ENCODE measurements at places on chromosomes 5 and 9.

DNA sequence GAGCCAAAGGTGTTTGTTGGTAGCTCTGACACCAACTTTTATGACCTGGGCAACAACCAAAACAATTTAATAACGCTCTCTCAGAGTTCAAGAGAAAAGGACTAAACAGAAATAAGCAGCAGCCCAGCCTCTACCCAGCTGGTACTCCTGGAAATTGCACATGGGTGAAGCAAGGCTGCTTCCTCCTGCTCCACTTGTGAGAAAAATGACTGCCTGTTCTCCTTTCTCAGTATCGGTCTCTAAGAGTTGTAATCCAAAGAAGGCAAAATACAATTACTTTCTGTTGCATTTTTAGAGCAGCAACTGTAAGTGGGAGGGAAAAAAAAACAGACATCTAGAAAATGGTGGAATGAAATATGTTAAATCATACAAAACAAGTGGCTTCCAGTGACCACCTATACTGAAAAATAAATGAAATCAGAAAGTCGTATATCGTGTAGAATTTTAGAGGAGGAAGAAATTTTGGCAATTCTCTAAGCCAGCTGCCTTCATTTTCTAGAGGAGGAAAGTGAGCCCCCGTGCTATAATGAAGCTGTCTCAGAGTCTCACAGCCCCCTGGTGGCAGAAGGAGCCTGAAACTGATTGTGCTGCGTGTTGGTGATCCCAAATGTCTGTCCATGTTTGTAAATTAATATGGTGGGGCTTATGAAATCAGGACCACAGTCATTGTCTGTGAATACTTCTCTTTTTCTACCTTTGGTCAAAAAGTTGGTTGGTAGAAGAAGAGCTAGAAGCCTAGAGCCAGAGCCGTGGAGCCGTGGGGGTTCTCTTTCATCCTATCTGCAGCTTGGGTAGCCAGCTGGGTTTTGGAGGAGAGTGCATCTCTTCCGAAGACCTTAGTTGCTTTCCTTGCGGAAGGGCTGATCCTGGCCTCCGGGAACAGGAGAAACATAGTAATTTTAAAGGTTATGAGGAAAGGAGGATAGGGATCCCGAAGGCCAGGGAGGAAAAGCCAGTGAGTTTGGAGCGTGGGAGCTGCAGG, 139.9 kb downstream of the PIP5K1B start:
- no peak for DNase-seq

DNA sequence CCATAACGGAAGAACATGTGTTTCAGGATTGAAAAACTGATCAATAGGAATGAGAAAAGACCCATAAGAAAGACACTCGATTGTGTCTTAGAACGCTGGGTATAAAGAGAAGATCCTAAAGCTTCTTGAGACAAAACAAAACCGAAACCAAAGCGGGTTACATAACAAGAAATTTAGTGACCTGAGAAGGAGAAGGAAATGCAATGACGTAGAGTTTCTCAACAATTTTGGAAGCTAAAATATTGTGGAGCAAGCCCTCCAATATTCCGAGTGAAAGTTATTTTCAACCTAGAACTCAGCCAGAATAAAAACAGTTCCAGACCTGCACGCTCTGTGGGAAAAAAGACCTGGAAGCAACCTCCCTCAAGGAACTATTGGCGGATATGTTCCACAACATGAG, 81.9 kb upstream of the FREM1 start:
- no peak for DNase-seq

DNA sequence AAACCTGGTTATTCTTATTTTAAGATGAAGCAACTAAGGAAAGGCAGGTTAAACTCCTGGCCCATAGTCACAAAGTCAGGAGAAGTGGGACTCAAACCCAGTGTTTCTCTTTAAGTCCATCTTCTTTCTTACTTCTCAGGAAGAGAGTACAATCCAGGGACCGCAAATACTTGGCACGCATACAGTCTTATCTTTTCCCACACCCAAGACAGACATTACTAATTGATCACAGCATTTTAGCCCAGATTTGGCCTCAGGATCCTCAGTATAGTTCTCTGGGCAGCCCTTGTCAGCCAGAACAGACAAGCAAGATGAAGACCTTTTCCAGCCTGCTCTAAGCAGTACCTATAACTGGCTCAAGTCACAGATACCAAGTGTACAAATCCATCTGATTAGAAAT, 125.5 kb upstream of the RAI14 start:
- no peak for DNase-seq

DNA sequence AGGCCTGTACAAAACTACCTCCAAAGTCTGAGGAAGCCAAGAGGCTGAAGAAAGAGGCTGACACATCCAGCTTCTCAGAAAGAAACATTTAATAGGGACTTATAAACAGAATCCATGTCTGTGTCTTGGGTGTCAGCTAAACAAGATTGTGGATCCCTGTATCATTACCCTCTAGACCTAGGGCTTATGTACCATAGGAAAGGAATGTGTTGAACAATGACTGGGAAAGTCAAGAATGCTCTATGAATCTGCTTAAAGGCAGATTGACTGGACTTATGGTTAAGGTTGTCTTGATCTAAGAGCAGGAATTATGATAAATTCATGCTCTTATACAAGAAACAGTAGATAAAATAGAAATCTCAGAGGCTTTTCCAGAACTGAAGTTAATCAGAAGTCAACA, 335.7 kb upstream of the RPS23 start:
- DNase-seq = no peak

DNA sequence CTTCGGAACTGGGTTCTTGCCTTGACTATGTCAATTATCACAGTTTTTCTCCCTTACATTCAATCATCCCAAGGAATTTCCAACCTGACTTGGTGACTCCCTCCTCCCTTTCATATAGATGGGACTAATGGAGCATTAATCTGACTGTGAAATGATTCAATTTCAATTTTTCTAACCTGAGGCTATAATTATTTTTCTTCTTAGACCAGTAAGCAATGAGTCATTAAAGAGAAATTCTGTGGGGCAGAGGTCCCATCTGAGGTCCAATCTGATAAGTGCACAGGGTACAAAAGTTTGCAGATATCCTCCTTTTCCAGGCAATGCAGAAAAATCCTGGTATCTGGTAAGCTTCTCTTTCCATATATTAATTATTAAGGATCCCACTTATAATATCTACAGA, 18.9 kb downstream of the PDE4D start:
- no peak for DNase-seq

DNA sequence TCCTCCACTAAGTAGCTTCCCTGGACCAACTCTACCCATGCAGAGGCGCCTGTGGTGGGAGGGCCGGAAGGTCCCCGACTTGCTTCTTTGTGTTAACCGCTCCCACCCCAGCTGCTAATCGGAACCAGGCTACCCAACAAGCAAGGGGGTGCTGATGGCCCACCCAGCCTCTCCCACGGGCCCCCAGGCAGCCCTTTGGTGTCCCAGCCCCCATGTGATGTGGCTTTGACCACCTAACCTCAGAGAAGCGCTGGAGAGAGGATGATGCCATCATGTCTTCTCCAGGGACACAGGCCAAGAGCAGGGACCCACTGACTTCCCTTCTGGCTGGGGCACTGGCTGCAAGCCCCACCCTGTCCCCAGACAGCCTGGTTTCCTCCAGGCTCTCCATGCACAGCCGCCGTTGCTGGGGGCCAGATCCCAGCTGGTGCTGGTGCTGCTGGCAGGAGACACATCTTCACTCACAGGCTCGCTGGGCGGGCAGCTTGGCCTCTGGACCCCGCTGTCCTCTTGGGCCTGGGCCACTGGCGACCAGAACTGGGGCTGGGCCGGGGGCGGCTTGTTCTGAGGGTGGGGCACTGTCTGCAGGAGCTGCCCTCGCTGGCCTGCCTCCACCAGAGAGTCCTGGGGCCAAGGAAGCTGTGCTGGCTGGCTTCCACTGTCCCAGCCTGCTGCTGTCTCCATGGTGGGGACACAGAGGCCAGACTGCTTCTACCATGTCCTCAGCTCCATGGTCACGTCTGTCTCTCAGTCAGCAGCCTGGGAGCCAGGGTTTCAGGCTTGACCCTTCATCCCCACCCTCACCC, 27.8 kb downstream of the LAMC3 start:
- no peak for DNase-seq

DNA sequence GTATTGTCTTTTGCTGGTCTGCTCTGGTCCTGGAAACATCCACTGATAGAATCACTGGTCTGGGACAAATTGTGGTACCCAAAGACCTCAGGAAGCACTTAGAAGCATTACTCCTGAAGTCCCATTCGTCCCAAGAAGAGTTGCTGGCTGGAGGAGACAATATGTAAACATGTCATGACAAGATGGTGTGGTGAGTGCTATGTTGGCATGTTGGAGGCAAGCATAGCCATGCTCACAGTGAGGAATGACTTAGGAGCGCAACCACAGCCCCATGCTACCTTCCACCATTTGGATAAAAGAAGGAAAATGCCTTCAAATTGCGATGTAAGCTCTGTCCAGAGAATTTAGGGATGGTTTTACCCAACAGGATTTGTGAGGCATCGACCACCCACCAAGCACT, 115.8 kb upstream of the STC2 start:
- DNase-seq = no peak

DNA sequence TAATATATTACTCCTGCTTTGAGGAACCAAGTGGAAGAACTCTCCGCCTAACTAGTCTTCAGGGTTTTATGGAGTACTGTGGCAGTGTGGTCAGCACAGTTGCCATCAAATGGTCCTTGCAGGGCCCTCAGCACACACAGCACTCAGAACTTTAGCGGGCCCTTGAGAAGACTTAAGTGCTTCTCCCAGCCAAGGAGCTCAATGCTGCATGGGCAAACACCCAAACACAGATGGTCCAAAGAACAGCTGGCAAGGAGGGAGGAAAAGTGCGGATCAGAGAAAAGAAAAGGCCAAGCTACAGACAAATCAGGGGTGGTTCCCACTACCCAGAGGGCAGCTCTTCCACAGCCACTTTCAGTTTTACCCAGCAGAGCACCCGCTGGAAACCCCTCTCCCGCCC, 98.6 kb downstream of the SPOCK1 start:
- no peak for DNase-seq

- DNase-seq = peak; percentile 33
Measured at GRCh38 chr9:136014924-136015633, 53.9 kb upstream of the UBAC1 start.

DNA sequence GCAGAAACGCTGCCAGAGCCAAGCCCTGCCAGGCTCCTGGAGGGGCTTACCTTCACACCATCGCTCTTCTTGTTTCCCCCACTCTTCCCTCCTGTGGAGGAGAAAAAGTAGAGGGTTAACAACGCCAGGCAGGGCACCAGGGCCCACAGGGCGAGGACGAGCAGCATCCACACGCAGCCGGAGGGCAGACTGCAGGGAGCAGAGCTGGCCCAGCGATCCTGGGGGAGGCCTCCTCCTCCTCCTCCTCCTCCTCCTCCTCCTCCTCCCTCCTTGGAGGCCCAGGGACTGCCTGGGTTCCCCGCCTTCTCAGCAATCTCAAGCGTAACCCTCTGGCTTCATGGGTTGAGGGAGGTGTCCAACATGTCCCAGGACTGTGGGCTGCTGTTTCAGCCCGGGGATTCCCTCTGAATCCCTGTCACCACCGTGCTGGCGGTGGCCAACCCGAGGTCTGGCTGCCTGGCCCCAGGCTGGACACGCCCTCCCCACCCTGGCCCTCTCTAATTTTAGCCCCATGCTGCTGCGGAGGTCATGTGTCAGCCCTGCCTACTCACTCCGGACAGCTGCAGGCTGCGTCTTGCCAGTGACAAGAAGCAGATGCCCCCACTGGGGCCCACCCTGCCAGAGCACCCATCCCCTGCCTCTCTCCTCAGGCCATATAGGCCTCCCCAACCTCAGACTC, 44.3 kb downstream of the CAMK2A start:
- no peak for DNase-seq

DNA sequence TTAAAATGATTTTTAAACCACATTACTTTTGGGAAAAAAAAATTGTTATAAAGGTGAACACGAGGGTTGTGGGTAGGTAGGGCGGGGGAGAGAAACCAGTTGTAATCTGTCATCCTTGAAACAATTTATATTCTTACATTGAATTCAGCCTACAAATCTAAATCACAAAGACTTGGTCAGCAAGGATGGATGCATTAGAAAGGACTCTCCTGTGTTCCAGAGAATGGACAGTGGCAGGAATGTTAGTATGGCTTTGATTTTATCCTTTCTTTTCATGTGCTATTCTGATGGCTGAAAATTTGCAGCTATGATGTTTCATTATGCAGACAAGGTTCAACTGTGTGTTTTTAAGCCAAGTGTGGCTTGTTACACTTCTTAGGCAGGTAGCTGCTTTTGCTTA, 234.7 kb downstream of the SLF1 start:
- no peak for DNase-seq

DNA sequence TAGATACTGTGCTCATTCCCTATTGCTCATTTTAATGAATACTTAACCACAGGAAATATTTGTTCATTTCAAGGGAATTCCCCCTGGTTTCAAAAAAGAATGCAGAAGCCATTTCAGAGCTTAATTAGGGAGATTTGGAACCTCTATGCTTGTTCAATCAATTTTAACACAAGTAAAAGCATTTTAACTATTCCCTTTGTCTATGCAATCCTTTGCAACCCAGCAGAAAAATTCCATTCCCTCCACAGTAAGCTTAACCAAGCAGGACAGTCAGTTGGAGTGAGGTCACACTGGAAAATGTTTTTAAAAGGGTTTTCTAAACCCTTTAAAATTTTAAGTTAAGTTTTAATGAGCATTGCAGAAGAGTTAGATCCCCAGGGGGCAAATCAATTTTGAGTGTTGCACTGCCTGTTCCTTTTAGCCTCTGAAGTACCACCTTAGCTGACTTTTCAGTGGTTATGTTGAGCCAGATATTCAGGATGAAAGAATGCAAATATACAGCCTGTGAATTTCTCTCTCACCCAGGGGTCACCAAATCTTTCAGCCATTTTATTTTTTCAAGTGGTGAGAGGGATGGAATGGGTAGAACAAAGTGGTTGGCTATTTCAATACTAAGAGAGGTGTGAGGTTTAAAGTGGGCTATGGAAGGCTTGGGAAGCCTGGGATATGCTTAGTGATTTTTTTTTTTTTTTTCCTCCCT, 356.2 kb upstream of the NUDT12 start:
- no peak for DNase-seq

GRCh38 chr5:150904479-150905311, at the start of gene ZNF300:
TSS of gene ZNF300 (minus strand) at chr5:150904980. CDS start at chr5:150903155, 1,825 bp downstream.
- peak; percentile 91 for DNase-seq

DNA sequence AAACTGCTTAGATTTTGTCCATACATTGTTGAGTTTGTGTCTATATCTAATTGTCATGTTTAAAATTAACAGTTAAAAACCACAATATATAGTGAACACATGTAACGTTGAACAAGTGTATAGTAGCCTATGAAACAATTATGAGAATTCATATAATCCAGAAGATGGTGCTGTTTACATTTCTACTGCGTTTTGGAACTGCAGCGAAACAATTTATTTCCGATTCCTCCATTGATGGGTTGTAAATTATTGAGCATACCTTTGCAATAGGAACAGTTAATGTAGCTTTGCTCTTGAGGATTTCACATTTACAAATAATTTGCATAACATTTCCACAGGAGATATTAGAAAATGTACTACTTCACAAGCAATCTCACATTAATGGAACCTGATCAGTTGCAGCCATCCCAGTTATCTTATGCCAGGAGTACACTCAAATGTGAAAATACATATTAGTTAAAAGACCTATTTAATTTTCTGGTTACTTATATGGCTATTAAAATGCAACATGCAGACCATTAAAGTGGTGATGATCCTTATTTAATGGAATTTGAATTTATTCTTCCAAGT, 411.8 kb downstream of the CDH10 start:
- no peak for DNase-seq

Data from dorsolateral prefrontal cortex (tissue), 122 donors.